NCI-H524 (cell line): ENCODE measurements at places on chromosomes 6 and 20.

DNA sequence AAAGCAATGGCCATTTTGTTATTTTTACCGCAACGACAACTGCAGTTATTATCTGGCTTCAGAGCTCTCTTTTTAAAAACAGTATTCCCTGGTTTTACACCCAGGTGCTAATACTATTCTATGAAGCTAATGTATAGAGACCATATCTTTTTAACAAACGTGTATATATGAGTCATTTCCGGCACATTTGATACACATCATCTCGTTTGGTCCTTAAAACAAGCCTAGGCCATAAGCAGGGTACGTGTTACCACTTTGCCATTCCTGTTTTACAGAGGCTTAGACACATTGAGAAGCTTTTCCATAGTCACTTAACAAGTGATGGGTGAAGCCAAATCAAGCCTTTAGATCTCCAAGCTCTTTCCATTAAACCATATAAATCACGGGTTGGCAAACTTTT, 5.5 kb downstream of the TRAF3IP2 start:
- no peak for DNase-seq

GRCh38 chr6:159099961-159100360, 55.2 kb upstream of the TAGAP start:
- DNase-seq: no peak

GRCh38 chr6:21679761-21680265, 86.3 kb downstream of the SOX4 start:
- DNase-seq: no peak

GRCh38 chr6:34858681-34859080, 29.2 kb downstream of the TAF11 start:
- DNase-seq: no peak

- DNase-seq: no peak
Measured at GRCh38 chr6:29870104-29870503, 42.5 kb downstream of the HLA-G start.

GRCh38 chr6:160036331-160036695, 67.4 kb downstream of the IGF2R start:
- no peak for DNase-seq

DNA sequence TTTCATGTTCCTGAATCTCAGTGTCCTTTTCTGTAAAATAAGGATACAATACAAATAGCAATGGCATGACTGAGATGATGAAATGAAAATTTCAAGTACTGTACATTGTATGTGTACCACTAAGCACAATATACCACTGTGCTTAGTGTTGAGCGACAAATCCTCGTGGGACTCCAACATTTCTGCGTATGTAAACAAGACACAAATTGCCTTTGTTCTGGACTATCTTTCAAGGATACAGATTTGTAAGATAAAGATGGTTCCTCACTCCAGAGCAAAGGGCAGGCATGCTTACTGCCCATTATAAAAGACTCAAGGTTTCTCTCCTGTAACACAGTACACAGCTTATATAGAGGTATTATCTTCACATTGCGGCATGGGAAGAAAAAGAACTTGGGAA, 6.0 kb downstream of the RARS2 start:
- DNase-seq: no peak

DNA sequence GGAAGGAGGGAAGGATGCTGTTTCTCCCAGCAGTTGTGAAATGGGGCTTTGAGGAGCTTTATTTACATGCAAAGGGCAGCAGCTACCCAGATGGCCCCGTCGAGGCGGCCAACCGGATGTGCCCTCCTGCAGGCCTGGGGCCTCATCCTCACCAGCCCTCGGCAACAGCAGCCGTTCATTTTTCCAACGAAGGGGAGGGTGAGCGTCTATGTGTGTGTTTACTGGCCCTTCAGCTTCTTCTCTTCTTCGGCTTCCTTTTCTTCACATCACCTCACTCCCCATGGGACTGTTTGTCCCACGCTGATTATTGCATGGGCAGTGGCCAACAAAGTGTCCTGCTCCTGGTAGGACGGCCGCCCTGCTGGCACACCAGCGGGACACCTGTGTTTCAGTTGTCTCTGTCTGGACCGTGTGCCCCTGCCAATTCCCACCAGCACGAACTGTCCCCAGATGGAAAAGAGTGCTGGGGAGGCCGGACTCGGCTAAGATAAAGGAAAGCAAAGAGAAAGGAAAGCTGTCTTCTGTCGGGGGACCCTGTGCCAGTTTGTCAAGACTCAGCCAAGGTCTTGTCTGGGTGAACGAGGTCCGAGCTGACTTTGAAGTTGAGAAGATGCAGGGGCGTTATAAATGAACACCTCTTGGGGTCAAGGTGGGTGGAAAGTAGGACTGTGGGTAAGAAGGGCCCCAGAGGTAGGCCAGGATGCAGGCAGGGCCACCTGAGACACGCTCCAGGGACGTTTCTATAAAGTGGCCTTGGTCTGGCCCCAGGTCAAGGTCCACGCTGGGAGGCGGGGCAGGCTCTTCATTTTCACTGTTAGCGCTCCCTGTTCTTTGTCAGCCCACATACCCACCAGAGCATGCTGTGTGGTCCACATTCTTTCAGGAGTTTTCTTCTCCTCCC, 57.0 kb downstream of the FAM50B start:
- peak; percentile 2 for DNase-seq

GRCh38 chr20:58028123-58028522, 200.3 kb downstream of the ANKRD60 start:
- peak; percentile 18 for DNase-seq

DNA sequence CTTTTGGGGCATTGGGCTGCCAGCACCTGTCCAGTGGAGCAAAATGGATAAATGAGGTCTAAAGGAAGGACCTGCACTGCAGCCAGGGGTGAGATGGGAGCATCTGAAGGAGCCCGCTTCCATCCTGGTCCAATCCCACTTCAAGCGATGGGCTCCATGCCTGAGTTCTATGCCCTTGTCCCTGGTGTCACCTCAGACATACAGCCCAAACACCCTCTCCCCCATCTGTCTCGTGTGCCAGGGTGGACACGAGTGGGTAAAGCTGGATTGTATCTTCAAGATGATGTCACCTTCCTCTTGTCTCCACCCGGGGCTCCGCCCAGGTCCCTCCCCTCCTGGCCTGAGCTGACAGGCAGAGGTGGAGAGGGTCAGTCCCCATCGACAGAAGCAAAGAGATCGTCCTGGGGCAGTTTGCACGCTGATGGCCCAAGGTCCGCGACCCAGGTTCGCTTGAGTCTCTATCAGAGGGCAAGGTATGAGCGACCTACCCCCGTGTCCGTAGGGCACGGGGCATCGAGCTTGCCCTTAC, 544 bp downstream of the SMIM29 start:
- DNase-seq: no peak

DNA sequence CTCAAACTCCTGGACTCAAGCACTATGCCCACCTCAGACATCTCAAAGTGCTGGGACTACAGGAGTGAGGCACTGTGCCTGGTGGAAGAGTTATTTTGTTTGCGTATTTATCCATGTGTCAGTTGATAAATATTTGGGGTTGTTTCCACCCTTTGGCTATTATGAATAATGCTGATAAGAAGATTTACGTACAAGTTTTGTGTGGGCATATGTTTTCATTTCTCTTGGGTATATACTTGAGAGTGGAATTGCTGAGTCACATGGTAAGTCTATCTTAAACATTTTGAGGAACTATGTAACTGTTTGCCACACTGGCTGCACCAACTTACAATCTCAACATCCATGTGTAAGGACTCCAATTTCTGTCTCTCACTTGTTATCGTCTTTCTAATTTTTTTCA, 200.3 kb downstream of the RNGTT start:
- no peak for DNase-seq

- DNase-seq: no peak
Measured at GRCh38 chr6:63452125-63452524, 120.2 kb upstream of the LOC128125822 start.

- DNase-seq: no peak
Measured at GRCh38 chr6:48080227-48081009, 30.6 kb downstream of the PTCHD4 start.

DNA sequence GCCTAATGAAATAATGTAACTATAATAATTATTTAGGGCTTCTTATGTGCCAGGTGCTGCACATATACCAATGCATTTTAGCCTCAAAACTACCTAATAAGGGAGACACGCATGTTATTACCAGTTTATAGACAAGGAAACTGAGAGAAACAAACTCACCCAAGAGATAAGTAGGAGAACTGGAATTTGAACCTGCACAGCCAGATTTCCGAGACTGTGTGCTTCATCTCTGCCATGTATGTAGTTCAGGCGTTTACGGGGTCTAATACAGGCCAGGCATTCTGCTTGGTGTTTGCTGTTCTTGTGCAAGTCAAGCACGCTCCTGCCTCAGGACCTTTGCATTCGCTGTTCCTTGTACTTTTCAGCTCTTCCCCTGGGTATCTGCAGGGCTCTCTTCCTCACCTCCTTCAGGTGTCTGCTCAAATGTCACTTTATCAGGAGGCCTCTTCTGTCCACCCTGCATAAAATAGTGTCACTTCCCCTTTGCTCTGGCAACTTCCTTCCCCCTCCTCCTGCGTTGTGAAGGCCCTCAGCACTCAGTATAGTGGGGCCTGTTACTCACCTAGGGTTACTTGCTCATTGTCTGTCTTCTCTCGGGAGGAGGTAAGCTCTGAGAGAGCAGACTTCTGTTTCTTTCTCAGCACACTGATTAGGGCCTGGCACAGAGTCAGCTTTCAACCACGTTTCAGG, 6.1 kb upstream of the NSFL1C start:
- DNase-seq: no peak

GRCh38 chr6:43886067-43886461, 116.1 kb downstream of the VEGFA start:
- DNase-seq: no peak

DNA sequence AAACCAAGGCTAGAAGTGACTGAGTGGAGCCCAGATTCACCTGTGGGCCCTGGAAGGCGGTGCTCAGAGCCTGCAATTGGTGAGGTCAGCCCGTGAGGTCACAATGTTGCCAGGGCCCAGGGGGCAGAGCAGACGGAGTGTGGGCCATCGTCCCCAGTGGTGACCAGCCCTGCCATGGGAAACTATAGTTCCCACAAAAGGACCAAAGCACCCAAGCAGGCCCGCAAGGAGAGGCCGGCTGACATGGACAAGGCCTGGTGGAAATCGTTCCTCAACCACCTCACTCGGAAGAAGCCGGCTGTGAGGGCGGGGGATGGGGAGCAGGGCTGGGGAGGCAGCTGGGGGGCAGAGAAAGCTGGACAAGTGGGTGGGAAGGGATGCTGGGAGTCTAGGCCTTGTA, at the start of gene C20orf144:
TSS of gene C20orf144 (plus strand) at position 156 of the 400 bp plus-strand sequence. CDS start at position 175, 19 bp downstream.
- no peak for DNase-seq

DNA sequence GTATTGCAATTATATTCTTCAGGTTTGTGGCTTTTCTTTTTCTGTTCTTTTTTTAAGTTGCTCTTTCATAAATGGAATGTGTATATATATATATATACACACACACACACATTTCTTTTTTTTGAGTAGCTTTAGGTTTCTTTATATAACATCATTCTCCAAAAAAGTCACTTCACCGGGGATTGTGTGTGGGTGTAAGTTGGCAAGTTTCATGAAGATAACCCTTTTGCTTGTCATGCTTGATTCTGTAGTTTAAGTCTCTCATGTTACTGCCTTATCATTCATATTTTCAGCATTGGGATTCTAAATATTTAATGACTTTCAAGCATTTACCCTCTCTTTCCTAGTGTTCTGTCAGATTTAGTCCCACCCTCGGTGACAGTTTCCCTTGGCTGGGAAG, 181.0 kb downstream of the FARS2 start:
- no peak for DNase-seq

- no peak for DNase-seq
Measured at GRCh38 chr6:167306401-167306998, 15.4 kb downstream of the UNC93A start.

- peak; percentile 78 for DNase-seq
Measured at GRCh38 chr20:46308258-46309157, at the start of gene CDH22. Gene CDH22, minus strand, starts transcription at chr20:46308498. Its CDS starts 57,204 bp downstream, at chr20:46251294.

- peak; percentile 54 for DNase-seq
Measured at GRCh38 chr6:107968081-107968480, 10.1 kb upstream of the SEC63 start.

- DNase-seq: no peak
Measured at GRCh38 chr6:15990179-15990578, 138.7 kb upstream of the MYLIP start.

GRCh38 chr20:45685896-45686295, 15.9 kb upstream of the WFDC11 start:
- no peak for DNase-seq

DNA sequence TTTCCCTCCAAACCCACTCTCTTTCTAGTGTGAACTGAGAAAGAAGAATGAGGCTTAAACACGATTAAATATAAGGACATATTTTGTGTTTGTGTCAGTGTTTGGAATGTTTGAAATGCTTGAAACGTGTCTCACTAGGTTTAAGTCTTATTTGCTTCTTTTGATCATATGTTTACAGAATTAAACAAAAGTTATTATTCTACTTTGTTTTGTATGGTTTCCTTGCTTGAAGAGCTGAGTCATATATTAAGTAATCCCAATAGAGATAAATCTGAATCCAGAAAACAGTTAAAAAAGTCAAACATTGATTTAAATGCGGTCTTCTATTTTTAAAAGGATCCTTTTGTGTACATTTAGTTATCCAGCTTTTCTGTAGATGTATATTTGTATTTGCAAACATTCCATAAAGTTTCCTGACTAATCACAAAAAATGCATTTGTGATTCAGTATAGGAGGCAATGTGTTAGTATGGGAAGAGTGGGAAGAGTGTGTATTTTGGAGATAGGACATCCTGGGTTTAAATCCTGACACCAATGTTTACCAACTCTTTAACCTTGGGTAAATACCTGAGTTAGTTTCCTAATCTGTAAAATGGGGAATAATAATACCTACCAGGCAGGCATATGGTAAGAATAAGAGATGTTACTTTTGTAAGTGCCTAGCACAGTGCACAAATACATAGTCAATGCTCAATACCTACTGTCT, 72.9 kb downstream of the TSBP1 start:
- DNase-seq: no peak

GRCh38 chr6:34512738-34513115, 43.4 kb downstream of the SPDEF start:
- DNase-seq: no peak

GRCh38 chr6:134175532-134176263, 123.3 kb upstream of the SLC2A12 start:
- DNase-seq: peak; percentile 42

GRCh38 chr6:100678027-100678426, 203.1 kb downstream of the ASCC3 start:
- DNase-seq: peak; percentile 15

- DNase-seq: no peak
Measured at GRCh38 chr6:153373869-153374268, 242.8 kb upstream of the RGS17 start.

DNA sequence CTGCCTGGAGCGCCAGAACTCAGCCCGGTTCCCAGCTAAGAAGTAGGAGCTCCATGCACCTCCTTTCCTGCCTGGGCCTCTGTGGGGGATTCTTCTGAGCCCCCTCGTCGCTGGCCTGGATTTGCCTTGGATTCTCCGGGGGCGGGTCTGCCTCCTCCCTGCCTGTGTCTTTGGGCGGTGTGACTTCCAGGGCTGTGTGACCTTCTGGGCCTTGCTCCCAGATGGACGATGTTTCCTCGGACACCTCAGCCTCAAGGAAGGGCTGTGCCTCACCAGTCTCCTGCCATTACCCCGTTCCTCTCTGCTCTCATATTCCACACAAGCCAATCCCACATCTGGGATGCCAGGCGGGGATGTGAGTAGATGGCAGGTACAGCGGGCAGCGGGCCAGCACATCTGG, 76.8 kb downstream of the ERMARD start:
- DNase-seq: no peak
